ENCODE measurements at places on chromosomes 3 and 15.
A peak's percentile ranks its signal among the peaks of the same experiment; 100 is the strongest.

DNA sequence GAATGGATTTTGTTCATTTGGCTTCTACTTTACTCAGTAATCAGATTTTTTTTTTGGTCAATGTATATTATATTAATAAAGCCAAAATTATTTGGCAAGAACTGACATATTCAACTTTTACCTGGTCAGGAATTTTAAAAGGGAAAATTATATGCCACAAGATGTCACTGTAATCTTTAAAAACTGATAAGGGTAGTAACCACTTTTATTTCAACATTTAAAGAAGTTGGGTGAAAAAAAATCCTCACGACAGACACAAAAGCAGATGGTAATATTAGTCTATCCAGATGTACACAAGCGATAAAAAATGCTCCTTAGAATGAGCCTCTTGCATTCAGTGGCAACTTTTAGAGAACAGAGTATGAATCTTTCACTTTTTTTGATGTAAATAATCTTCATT lies 101.9 kb downstream of the SERPINI1 start:
- no peak for DNase-seq

DNA sequence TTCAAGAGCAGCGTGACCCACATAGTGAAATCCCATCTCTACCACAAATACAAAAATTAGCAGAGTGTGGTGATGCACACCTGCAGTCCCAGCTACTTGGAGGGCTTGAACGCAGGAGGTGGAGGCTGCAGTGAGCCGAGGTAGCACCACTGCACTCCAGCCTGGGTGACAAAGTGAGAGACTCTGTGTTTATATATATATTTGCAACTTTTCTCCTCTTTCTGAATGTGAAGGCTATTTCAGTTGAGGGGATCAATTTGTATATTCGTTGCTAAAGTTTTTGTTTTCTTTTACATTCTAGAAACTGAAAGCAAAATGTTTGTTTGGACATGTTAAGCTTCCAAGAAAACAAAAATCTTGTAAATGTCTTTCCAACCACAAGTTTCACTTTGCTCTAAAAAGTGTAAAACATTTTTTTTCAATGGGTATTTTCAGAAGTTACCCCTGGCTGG lies 29.8 kb upstream of the FAM98B start:
- no peak for DNase-seq

GRCh38 chr15:57510647-57511046 lies 81.1 kb upstream of the MYZAP start:
- peak; percentile 13 for DNase-seq

DNA sequence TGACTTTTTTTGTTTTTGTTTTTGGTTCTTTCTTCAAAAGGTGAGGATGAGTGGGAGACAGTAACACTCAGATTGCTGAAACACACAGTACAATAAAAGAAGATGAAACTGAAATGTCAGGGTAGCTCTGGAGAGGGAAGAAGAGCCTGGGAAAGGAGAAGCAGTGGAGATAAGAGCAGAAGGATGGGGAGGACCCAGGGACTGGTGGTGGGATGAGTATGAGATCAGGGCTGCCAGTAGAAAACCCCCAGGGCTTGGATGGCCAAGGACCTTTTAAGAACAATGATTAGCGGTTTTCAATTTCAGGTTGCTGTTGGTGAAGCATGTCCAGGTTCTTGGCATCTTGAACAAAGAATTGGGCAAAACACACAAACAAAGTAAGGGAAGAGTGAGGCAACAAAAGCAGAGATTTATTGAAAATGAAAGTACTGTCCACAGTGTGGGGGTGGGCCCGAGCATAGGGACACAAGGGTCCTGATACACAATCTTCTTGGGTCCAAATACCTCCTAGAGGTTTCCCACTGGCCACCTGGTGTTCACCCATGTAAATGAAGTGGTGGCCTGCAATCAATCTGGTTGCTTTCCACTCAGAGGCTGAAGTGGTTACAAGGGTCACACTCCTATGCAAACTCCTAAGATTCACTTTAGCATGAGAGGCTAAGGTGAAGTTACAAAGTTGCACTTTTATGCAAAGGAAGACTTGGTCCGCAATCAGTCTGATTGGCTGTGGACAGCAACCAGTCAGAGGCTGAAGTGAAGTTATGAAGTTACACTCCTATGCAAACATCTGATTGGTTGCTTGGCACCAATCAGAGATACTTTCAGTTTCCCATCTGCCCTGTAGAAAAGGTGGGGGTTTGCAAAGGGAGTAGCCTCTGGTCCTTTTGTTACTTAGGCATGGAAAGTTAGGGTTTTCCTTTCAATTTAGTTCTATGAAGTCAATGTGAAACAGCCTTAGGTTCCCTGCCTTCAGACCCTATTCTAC lies 26.1 kb upstream of the MFSD1 start:
- DNase-seq, result no peak

GRCh38 chr3:7621651-7622050 lies 760.7 kb downstream of the GRM7 start:
- DNase-seq, result no peak

DNA sequence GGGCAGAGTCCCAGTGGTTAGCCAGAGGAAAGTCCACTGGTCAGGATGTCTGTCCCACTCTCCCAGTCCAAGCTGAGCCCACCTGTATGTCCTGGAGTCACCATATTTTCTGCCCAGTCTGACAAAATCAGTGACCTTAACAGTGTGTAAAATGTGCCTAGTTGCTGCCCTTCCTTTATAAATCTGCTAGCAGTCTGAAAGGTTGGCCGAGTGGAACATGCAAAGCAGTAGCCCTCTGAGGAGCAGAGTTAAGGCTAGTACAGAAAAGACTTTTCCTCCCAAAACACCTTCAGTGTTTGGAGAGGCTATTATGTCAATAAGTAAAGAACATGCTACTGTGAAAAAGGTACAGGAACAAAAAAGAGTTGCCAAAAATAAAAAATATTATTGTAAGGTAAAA lies 15.3 kb downstream of the TTC21A start:
- no peak for DNase-seq

Data from NCI-H2107 (cell line).